Activated CD8-positive, alpha-beta memory T cell treated with anti-CD3 and anti-CD28 coated beads for 4 hours (primary cell): ENCODE measurements at places on chromosomes 3 and 15.

- DNase-seq, result no peak
These were observed 344.6 kb upstream of the NECTIN3 start for GRCh38 chr3:110727056-110727455.

DNA sequence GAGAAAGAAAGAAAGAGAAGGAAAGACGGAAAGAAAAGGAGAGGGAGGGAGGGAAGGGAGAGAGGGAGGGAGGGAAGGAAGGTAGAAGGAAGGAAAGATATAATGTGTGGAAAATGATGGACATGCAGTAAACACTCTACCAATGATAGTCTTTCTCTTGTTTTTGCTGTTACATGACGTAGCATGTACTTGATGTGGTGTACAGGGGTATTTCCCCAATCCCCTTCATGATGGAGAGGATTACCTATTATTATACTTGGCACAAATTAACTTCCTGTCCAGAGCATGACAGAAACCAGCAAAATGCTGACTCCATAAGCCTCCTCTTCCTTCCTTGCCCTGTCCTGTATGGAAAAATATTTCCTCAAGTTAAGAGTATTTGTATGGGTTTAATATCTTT lies 124.4 kb downstream of the B3GALNT1 start:
- no peak for DNase-seq

DNA sequence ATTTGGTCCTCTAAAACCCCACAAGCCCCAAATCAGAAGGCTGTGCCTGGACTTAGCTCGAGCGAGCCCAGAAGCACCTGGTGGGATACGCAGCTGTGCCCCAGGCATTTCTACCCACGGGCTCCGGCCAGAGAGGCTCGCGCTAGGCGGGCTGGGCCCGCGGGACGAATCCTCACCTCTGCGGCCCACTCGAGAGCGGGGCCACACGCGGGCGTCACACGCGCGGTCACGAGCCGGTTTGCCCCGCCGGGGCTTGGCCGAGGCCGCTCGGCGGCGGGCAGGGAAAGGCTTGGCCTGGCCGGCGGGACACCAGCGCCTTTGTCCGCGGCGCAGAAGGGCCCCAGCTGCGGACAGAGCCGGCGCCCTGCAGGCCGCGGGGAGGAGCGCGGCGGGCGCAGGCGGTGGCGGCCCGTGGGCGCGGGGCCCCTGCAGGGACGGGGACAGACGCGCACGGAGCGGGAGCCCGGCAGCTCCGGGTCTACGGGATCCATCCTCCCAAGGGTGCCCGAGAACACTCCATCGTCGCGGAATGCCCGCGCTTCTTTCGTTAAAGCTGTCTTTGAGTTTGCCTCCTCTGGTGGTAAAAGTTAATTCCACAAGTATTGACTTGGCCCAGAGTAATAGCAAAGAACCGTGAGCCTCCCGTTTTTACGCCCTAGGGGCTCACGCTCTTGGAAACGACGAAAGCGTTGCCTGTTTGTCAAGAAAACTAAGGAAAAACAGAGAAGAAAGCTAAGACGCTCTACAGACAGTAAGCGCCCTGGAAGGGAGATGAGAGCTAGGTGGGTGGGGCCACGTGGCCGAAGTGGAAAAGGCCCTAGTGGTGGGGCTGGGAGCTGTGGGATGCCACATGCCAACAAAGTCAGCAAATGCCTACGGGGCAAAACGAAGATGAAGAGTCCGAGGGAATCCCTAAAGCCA lies 26.4 kb downstream of the TYRO3 start:
- peak; percentile 7 for DNase-seq

- DNase-seq, result no peak
These were observed 49.2 kb upstream of the CTSH start for GRCh38 chr15:78993931-78994530.

DNA sequence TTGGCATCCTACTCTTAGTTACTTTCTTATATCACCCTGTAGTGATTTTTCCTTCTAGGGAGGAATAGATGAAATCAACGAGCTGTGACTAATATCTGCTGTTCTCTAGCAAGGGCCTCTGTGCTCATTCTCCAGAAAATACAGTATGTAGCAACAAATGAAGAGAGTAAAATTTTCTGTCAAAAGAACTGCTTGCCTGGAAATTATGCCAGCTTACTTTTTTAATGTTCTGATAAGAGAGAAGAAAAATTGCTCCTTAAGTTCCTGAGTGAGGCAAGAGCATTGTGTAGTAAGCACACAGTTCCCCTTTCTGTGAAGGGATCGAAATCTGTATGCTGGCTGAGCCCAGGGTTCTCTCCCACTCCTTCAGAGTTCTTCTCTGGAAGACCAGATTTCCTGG lies 51.4 kb upstream of the GK5 start:
- DNase-seq, result no peak

DNA sequence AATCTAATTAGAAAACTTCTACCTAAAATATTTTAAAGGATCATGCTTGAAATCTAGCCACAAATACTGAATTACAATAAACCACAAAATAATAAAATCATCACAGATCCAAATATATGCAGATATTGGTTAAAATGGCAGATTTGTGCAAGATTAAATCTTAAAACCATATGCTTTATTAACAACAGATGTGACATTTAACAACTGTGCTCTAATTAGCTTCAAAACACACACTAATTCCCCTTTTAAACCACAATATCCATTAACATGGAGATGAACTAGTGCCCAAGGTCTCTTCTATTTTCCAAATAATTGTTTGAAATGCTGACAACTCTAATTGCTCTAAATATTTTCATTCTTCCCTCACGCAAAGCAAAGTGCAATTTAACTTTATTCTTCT lies 1530.3 kb downstream of the SI start:
- DNase-seq, result no peak

DNA sequence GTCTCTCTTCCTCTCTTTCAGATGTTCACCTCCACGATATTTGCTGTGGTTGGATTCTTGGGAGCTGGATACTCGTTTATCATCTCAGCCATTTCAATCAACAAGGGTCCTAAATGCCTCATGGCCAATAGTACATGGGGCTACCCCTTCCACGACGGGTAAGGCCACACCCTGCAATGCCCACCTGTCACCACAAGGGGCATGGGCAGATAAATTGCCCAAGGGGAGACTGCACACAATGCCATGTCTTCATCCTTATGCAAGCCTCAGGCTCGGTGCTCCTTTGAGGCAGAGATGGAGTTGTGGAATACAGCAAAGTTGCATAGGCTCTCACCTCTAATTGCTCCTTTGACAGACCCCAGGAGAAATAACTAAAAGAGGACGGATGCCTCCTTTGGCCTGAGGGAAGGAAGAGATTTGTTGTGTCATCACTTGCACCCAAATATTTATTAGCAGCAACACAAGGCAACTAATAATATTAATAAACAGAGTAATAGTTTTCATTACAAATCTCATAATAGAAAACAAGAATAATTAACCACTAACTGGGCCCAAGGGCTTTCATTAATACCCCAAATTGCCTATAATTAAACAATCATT lies 13.2 kb downstream of the TM4SF4 start:
- no peak for DNase-seq

DNA sequence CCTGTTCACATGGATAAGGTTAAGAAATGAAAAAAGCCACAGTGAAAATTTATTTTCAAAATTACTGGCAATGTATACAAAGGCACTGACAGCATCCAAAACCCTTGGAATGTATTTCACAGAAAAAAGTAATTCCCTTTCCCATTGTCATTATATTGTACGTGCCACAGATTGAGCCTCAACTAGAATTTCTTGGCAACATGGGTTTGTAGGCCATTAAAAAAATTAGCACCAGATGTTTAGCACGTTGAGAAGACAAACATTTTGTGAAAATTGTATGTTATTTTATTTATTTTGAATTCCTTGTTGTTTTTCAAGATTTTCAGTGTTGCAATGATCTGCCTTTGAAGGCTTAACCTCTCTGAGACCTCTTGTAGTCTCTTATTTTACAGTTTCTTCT lies 76.3 kb upstream of the EPHB3 start:
- DNase-seq, result no peak

DNA sequence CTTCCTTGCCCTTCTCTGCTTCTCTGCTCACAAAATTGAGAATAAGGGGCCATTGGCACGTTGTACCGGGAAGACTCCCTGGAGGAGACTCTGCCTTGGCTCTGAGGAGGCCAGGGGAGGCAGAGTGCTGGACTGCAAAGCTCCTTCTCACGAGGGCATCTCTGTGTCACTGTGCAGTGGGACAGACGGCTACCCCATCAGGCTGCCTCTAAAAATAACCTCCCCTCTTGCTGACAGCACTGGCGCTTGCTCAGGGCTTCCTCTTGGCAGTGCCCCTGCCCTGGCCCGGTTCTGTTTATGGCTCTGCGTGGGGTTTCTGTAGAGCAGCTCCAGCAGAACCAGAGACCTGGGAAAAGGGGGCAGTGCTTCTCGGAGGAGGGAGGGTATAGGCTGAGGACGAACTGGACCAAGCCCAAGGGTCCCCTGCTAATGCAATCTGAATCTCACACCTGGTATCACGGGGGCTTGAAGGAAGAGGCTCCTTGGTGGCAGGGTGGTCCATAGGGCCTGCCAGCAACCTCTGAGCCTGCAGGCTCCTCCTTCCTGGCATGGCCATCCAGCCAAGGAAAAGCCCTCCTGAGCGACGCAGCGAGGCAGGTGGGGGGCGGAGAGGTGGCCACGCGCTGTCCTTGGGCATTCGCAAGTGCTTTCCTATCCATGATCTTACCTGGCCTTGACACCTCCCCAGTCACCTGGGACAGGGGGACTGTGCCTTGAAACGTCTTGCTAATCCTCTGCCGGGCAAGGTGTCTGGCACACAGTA lies 63.3 kb upstream of the TLE3 start:
- no peak for DNase-seq

- DNase-seq, result no peak
These were observed 183.8 kb downstream of the NEK10 start for GRCh38 chr3:27185231-27185989.
